ENCODE measurements at places on chromosomes 16 and 17. TPM values are rescaled to one million over a fixed set of nuclear protein-coding genes. Genes with fewer than 3 reads are reported as not detected.

CSH2 gene
- total RNA-seq, result not detected

GRCh38 chr17:73941919-73942530 is 261.5 kb upstream of the RPL38 start:
- no peak for DNase-seq

DNA sequence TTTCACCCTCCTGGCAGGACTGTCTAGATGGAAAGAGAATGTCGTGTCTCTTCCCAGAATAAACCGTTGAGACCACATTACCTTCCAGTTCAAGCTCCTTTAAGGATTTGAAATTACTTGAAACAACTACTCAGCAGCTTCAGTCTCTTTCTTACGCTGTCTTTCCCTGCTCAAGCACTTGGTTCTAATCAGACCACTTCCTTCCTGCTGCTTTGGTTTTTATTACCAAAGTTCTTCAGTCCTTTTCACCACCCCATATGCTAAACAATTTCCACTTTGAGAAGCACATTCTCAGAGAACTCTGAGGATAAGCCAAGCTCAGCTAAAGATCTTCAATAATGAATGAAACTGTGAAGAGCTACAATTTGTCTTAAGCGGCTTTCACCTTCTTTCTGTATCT is 105.4 kb downstream of the STX8 start:
- no peak for DNase-seq

- no peak for DNase-seq
These were observed 58.8 kb downstream of the RNF213 start for GRCh38 chr17:80319262-80319998.

GRCh38 chr17:64328036-64328858 is 62.4 kb downstream of the PECAM1 start:
- DNase-seq, result no peak
